ENCODE measurements at places on chromosomes 4 and X.

DNA sequence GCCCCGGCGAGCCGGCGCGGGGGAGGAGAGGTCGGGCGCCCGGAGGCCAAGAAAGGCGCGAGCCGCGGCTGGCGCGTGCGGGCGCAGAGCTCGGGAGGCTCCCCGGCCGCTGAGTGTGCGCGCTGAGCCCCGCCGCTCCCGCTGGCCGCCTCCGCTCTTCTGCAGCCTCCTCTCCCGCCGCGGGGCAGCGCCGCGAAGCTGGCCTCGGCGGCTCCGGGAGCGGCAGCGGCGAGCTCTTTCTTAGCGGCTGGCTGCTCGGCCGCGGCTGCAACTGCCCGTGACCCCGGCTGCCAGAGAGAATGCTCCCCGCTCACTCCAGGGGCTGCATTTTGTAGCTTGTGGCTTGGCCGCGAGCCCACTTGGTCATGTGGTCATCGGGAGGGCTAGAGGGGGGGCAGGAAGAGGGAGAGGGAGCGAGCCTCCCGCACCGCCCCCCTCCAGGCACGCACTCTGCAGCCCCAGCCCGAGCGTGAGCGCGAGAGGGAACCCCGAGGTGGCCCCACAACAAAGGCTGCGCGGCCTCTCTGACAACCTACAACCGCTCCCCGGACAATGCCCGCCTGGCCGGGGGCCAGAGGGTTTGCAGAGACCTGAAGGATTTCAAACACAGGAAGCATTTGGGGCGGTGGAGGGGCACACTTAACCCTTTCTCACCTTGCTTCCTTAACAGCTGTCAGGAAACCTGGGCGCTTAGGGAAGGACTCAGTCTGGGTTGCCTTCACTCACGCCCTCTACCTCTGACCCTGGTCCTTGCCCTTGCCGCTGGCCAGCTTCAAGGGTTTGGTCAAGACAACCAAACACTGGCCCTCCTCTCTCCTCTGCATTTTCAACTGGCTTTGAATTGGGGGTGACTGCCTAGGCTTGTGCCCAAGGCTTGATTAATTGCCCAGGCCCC lies at the start of gene APLN:
Gene APLN, minus strand, starts transcription at position 305 of the 895 bp plus-strand sequence. CDS start 326 bp downstream, outside the sequence.
- DNase-seq = peak; percentile 19

DNA sequence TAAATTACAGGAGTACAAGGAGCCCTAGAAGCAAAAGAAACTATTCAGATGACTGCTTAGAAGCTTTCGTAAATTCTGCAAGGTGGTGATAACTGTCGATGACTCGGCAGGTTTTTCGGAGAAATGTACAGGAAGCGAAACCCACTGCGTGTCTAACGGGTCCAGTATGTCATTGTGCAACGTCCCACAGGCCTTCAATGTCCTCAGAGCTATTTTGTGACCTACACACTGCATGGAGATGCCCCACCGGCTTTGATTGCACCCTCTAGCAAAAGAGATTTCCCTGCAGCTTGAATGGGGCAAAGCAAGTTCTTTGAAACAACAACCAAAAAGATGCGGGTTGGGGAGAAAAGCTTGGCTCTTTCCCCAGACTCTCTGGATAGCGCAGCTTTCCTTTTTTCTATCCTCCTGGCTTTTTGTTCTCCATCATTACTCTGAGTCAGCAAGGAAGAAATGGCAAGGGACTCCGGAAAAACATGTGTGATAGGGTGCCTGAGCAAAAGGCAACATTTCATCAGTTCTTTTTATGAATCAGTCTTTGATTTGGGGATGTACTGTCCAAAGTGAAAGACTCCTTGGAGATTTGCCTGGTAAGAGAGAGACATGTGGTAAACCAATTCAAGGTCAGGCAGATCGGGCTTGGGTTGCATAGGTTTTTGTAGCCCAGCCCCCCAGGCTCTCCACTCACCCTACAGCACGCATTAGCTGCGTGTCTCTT lies 112.0 kb upstream of the TBL1X start:
- DNase-seq = peak; percentile 75

GRCh38 chr4:54959651-54960116 lies 165.7 kb downstream of the KDR start:
- peak; percentile 83 for DNase-seq

DNA sequence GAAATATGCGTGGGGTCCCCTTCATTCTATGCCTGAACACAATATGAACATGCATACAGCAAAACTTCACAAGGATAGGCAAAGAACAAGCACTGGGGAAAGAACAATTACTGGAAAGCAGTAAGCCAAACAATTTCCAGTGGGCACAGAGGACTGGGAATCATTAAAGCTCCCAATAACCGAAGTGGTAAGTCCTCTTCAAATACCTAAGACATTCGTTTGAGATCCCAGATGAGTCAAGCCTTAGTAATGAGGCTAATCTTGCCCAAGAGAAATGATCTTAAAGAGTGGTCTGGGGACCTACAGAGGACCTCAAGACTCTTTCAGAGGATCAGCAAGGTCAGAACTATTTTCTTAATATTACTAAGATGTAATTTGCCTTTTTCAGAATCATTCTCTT lies 28.6 kb downstream of the ANAPC10 start:
- DNase-seq = peak; percentile 71

DNA sequence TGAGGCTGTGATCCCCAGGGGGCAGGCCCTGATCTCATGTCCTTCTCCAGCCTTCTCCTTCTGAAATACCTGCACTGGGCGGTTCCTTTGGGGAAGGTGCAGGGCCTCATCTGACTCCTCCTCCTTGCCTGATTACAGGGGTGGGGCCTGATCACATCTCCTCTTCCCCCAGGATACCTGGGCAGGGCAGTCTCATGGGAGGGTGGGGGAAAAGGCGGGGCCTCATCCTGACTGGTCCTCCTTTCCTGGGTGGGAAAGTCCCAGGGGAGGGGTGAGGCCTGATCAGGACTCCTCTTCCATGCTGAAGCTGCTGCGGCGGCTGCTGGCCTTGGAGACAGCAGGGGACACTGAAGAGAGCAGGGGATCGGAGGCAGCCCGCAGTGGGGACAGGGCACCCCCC lies 13.3 kb downstream of the TFE3 start:
- DNase-seq = no peak

GRCh38 chr4:98387345-98388026 lies 126.3 kb downstream of the RAP1GDS1 start:
- no peak for DNase-seq

GRCh38 chr4:38030023-38030422 lies 69.8 kb downstream of the PTTG2 start:
- peak; percentile 82 for DNase-seq

GRCh38 chr4:139863531-139863930 lies 197.9 kb downstream of the MGST2 start:
- DNase-seq = no peak

- DNase-seq = peak; percentile 0
Measured at GRCh38 chr4:31272331-31273061, 552.3 kb downstream of the PCDH7 start.

DNA sequence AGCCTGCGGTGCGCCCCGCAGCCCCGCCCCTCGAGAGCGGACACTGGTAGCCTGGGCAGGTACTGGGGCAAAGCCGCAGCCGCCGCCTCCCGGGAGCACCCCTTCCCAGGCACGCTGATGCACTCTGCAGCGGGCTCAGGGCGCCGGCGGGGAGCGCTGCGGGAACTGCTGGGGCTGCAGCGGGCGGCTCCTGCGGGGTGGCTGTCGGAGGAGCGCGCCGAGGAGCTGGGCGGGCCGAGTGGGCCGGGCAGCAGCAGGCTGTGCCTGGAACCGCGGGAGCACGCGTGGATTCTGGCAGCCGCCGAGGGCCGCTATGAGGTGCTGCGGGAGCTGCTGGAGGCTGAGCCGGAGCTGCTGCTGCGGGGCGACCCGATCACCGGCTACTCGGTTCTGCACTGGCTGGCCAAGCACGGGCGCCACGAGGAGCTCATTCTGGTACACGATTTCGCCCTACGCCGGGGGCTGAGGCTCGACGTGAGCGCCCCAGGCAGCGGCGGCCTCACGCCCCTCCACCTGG lies 401 bp downstream of the SOWAHD start:
- DNase-seq = no peak

DNA sequence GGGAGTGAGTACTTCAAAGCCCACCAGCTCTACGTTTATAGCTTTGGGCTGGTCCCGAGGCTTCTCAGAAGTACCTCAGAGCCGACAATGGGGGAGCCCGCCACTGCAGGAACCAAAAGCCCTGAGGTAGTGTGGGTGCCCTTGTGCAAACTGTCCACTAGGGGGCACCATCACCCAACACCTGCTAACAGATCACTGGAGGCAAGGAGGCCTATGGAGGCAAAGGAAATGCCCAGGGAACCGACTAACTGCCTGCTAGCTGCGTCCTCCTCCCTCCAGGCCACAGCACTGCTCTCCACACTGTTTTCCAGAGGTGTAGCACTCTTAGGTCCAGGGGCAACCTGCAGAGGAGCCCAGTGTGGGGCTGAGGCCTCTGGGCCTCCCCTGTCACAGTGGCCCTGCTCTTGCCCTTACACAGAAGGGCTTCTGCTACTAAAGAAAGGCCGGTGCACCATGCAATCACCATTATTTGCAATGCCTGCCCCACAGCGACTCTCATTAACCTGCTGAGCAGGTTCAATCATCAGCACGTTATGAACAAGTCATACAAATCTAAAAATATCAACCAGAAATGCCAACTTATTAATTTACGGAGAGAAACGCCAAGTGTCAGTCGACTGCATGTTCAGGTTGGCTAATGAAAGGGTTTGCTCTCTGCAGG lies 159.1 kb downstream of the NSUN7 start:
- DNase-seq = peak; percentile 76

- DNase-seq = no peak
Measured at GRCh38 chrX:85379174-85379907, at the start of gene POF1B. Gene POF1B, minus strand, starts transcription at chrX:85379665. Its CDS starts 211 bp downstream, at chrX:85379454.

- peak; percentile 44 for DNase-seq
Measured at GRCh38 chr4:40608628-40609027, 21.0 kb downstream of the RBM47 start.

- no peak for DNase-seq
Measured at GRCh38 chr4:167234316-167234881, at the start of gene SPOCK3. Gene SPOCK3, minus strand, starts transcription at chr4:167234494.

DNA sequence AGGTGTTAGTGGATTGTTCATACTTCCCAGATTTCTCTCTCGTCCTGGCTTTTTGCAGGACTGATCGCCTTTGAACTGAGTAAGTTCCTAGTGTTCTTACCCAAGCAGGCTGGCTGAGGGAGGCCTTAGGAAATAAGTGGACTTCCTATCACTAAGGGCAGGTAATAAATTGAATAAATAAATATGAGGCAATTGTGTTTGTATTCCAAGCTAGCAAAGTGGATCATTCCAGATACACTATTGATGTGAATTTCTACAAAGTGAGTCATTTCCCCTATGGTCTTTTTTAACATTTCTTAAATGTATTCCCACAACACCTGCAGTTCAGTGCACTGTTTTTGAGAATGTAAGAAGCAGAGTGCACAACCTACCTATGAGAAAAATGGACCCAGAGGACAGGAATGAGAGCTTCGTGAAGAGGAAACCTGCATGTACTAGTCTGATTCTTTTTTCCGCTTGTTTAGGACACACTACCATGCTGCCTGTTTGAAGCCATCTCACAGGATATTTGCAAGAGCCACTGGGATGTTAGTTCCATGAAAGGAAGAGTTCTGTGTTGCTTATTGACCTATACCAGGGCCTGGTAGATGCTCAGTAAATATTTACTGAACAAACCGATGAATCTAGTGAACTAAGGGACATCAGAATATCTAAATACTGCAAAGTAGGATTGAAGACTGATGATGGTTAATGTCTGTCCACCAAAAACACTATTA lies 29.0 kb upstream of the SMAD1 start:
- DNase-seq = no peak

DNA sequence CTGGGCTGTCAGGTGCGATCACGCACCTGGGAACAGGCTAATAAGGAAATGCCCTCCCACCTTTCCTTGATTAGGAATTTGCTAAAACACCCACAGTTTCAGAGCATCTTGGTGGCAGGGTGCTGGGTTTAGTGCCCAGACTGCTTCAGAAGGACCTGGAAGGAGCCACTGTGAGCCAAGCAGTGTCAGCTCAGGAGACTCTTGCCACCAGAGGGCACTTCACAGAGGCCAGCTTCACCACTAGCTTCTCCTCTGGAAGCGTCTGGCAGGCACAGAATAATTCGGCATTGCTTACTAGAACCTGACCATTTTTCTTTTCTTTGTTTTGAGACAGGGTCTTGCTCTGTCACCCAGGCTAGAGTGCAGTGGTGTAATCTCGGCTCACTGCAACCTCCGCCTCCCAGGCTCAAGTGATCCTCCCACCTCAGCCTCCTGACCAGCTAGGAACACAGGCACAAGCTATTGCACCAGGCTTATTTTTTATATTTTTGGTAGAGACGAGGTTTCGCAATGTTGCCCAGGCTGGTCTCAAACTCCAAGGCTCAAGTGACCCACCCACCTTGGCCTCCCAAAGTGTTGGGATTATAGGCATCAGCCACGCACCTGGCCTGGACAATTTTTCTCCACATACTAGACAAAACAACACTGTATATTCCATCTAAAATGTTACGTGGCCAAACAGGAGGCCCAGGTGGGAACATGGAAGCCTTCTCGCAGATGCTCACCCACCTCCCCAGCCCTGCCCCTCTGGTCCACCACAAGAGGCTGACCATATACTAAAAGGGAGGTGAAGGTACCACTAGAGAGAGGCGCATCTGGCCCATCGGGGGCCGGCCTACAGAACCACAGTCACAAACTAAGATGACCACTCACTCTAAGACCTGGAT lies 14.1 kb downstream of the NOP14 start:
- no peak for DNase-seq

DNA sequence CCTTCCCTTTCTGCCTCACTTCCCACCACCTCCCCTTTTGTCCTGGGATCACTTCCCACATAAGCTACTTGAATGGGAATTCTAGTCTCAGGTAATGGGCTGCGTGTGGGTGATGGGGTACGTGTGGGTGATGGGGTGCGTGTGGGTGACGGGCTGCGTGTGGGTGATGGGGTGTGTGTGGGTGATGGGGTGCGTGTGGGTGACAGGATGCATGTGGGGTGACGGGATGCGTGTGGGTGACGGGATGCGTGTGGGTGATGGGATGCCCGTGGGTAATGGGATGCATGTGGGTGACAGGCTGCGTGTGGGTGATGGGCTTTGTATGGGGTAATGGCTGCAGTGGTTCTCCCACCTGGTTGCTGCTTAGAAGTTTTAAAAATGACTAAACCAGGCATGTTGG lies 43.6 kb downstream of the EVC2 start:
- DNase-seq = no peak

- no peak for DNase-seq
Measured at GRCh38 chrX:132025041-132025440, 1.9 kb downstream of the STK26 start.

Measured in IMR-90 (cell line).